ENCODE measurements at places on chromosomes 1 and 21.

DNA sequence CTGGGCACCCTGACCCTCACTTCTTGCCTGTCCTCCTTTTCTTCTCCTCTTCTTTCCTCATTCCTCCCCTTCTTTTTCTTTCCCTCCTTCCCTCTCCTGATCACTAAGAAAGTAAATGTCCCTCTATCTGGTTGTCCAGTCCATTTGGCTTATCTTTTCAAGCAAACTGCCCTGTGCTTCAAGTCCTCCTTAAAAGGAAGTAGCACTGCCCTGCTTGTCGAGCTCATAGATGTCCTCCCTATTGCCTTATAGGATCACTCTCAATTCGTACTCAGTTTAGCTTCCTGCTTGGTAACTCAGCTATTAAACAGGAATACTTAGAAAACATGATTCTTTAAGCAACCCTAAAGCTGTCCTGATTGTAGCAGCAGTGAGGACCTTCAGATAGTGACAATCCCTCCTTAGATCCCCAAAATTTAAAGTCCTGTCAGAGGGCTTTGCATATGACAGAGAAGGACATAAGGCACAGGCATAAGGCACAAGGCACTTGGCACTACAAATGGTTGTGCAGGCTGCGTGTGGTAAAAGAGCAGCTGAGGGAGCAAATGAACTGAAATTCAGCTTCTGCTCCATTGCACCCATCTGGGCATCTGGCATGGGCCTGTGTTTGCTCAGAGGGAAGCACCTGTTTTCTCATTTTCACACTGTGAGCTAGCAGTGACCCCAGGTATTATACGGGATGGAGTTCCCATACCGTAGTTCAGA is 26.1 kb upstream of the SLAMF6 start:
- no peak for DNase-seq

DNA sequence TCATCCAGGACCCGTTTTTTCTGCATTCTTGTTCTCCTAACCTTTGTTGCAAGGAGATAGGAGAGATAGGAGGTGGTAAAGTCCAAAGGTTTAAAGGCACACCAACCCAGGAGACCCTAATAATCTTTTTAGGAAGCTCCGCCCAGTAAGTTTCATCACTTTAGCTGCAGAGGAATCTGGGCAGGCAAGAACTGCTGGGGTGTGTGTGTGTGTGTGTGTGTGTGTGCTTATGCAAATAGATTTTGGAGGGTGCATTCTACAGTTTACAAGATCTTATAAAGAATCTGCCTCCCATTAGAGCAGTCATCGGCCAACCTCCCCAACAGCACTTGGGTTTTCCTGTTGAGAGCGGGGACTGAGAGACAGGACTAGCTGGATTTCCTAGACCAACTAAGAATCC is 3.9 kb upstream of the IL10 start:
- DNase-seq = no peak

- no peak for DNase-seq
These were observed 316.9 kb downstream of the VAV3 start for GRCh38 chr1:107648071-107648470.

DNA sequence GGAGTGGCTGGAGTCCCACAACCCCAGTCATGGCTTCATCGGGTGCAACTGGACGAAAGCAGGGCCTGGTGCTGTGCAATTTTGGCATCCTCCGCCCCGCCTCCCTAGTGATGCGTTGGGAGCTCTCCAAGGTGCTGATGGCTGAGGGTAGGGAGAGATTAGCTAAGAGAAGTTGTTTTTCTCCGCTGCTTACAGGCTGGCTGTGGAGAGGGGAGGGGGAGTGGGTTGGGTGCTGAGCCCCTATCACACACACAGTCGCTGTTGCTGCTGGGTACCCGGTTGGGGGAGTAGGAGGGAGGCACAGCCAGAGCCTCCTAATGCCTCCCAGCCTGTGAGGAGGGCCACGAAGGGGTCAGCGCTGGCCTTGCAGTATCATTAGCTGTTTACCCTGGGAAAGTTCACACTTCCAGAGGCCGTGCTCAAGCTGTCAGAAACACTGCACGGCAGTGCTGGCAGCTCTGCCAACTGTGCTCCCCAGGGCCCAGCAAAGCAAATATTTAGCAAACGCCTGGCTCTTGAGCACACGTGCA is 110.0 kb downstream of the GRIK3 start:
- DNase-seq = peak; percentile 91

Data from NCI-H2029 treated with DMSO at 0.1 percent for 48 hours (cell line).